ENCODE measurements at places on chromosomes 5 and 9.

DNA sequence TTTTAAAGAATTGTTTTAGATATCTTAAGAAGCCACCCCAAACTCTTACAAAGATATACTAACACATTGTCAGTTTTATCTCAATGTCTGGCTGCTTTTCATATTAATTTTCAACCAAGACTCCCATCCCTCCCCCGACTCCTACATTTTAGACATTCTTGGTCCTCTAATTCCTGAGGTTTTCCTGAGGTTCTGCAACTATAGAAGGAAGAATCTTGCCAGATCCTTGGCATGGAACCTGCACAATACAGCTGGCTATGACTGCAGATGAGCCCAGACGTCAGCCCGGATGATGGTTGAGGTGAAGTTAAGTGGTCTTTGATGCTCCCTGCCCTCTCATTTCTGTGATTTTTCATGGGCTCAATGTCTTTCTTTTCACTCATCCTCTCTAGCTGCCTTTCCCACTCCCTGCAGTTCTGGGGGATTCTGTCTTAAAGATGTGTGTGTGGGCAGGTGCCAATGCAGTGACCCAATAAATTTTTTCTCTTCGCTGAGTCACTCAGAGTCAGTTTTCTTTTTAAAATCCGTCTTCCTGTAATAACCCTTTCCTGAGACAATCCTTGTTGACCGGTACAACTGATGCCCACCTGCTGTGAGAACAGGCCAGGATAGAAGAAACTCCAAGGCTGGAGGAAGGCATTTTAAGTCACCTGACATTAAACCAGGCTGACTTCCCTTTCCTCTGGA is 237.8 kb upstream of the GAS1 start:
- DNase-seq, result no peak

DNA sequence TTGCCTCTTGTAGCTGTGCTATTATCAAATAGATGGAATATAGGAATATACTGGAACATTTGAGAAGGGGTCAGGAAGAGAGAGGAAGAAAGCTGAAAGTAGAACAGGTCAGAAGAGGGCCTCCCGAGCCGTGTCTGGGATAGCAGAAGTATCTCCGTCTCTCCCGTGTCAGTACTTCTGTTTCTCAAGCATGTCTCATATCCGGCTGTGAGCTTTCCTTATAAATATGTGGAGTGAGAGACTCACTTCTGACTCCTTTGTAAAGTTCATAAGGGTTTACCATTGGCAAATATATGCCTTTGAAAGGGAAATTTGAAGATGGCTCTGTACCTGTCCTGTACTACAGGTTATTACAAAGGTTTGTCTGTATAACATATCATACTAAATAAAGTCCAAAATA is 50.3 kb downstream of the MOCS2 start:
- DNase-seq, result no peak

- no peak for DNase-seq
Observed at GRCh38 chr9:135886147-135886981, 21.0 kb downstream of the CAMSAP1 start.

DNA sequence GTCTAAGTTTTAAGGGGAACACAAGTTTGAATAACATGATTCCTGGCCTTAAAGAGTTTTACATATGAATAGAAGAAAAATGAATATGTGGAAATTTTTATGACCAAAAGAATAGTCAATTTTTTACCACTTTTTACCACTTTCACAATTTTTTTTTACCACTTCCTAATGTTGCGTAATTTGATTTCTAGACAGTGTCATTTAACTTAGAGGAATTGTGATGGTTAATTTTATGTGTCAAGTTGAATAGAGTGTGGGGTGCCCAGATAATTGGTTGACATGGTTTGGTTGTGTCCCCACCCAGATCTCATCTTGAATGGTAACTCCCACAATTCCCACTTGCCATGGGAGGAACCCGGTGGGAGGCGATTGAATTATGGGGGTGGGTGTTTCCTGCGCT is 416.6 kb downstream of the KIF4B start:
- no peak for DNase-seq

- DNase-seq, result no peak
Observed at GRCh38 chr5:127582773-127583370, 65.4 kb downstream of the PRRC1 start.

All from activated naive CD4-positive, alpha-beta T cell (primary cell).